Central memory CD8-positive, alpha-beta T cell (primary cell): ENCODE measurements at places on chromosomes 3 and 15.

DNA sequence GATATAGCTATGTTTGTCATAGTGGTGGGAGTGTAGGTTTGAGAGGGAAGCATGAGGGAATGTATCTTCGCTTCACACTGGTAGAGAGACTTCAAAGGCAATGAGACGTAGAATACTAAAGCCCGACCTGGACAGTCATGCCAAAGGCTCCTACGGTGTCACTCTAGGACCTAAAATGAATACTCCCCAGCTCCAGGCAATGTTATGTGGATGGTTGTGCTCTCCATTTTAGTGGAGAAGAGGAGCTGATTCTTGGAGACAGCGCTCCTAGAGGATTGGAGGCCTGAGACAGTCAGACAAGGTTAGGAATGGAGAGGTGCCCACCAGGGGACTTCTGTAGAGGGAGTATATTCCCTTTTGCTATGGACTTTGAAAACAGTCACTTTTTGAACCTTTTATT, 260.1 kb downstream of the MEX3B start:
- DNase-seq = no peak

DNA sequence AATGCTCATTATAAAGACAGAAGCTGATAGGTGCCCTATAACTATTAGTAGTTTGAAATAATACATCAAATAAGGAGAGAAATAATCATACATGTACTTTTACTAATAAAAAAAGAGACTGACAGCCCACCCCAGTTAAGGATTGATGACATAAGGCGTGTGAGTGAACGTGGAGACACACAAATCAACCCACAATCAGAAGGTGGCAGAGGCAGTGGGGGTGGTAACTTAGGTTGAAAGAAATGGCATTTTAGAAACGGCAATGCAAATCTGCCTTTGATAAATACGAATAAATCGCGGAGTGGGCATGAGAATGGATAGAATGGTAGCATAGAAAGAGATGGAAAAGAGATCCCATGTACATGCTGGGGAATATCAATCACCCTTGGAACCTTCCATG, 256.2 kb upstream of the ATP10A start:
- no peak for DNase-seq

DNA sequence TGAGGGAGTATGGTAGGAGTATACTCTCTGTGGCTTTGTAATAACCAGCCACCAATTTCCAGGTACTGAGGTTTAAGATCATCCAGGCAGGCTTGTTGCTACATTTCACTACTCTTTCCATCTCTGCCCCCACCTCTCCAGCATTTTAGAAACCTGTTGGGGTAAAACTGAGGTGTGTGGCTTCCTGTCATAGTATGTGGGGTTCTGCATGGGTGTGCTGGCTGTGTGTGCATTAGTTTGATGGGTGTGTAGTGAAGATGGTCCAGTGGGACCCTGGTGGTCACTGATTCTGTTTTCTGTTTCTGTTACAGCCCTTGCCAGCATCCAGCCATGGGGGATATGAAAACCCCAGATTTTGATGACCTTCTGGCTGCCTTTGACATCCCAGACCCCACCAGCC, 34.0 kb downstream of the ZNF592 start:
- no peak for DNase-seq

- DNase-seq = no peak
These were observed 102.1 kb downstream of the ATP8B4 start for GRCh38 chr15:50016951-50017350.

DNA sequence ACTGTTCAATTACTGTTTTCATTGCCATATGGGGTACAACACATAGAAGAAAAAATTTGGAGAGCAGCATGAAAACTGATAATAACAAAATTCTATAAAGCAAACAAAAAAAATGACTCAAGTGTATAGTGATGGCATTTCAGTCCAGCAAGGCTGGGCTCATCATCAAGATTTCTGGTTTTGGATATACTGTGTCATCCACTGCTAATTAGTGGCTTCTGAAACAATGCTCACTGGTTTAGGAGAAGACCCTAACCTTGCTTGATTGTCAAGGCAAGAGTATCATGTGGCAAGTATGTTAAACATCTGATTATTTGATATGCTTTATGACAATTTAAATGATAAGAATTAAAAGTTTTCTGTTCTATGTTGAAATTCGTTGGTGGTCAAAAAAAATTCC, 96.9 kb downstream of the RFX7 start:
- no peak for DNase-seq

DNA sequence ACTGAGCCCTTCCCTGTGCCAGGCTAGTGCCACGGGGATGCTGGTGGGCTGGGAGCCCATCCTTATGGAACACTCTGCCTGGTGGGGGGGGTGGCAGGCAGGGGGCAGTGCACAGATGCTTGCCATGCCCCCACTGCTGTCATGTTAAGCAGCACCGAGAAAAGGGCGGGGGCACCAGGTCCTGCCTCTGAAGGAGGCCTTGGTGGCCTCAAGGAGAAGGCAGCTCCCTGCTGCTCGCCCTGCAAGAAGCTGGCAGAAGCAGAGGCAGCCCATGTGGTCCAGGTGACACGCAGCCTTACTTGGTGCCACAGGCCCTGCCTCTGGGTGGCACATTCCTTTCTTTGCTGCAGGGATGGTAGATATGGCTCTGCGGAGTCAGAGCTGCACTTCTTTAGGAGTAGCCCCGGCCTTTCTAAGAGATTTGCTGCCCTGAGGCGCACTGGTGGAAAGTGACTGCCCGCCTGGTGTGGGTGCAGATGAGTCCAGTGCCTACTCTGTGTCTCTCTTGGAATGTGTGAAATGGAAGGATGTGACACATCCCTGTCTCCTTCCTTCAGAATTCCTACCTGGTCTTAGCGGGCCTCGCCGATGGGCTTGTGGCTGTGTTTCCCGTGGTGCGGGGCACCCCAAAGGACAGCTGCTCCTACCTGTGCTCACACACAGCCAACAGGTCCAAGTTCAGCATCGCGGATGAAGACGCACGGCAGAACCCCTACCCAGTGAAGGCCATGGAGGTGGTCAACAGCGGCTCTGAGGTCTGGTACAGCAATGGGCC, 145.8 kb downstream of the LRRK1 start:
- no peak for DNase-seq
